ENCODE measurements at places on chromosomes 1 and 21. TPM values are rescaled to one million over a fixed set of nuclear protein-coding genes. Genes with fewer than 3 reads are reported as not detected.

The ARHGAP30 gene
- 0.55 TPM for total RNA-seq

DNA sequence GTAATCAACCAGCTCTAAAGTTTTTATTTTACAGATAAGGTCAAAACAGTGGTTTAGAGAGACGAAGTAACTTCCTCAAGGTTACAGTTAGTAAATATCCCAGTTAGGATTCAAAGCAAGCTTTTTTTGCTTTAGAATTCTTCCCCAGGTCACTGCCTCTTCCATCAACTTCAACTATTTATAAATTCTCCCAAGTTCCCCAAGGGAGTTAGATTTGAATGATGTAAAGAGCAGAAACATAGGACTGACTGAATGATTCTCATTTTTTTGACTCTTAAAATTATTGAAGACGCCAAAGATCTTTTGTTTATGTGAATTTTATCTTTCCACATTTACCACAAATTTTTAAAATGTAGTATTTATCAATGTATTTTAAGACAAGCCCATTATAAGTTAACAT is 4.1 kb downstream of the POGZ start:
- H3K4me1 ChIP-seq = peaks cover 12% of the 10 kb centered on the region
- no peak overlapping the region for H3K4me3 ChIP-seq
- H3K36me3 ChIP-seq = peaks cover 7% of the 10 kb centered on the region
- H3K27me3 ChIP-seq = no peaks in the 10 kb centered on the region

- DNase-seq = no peak
- H3K4me3 ChIP-seq = no peak overlapping the region
- H3K27ac ChIP-seq = no peak overlapping the region
Observed at GRCh38 chr21:14684071-14684470, 138.0 kb upstream of the SAMSN1 start.

- no peak for DNase-seq
- H3K27ac ChIP-seq = no peak overlapping the region
- no peaks in the 10 kb centered on the region for H3K27me3 ChIP-seq
Observed at GRCh38 chr1:107883562-107883961, 81.4 kb downstream of the VAV3 start.

DNA sequence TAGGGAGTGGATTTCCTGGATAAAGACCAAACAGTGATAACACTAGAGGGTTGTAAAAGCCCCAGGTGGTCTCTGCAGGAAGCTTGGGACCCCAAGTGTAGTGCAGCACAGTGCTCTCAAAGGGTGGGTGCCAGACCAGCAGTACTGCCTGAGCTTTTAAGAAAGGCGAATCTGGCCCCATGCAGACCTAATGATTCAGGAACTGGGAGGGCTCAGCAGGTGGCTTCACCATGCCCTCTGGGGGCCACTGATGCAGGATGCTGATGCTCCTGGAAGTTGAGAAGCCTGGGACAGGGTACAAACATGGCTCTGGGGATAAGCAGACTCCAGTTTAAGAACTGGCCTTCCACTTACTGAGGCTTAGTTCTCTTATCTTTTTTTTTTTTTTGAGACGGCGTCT is 29.1 kb upstream of the NEK2 start:
- H3K4me1 ChIP-seq = peaks cover 23% of the 10 kb centered on the region
- H3K4me3 ChIP-seq = no peak overlapping the region
- H3K27me3 ChIP-seq = no peaks in the 10 kb centered on the region

DNA sequence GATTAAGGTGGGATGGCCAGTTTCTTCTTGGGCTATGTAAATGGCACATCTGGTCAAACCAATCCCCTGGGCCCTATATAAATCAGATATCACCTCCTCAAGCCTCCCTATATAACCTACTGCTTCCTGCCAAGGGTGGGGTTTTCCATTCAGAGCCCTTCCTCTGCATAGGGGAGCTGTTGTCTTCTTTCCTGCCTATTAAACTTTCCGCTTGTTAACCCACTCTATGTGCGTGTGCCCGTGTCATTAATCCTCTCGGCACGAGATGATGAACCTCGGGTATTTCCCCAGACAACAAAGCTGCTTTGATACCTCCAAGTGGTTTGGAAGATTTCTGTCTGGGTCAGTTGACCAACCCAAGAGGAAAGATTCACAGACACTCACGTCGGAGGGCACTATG is 19.3 kb upstream of the SERTAD4 start:
- 0 out of 2 replicates have a peak, but pooled peaks cover 3% of the 10 kb centered on the region for H3K4me1 ChIP-seq
- H3K27ac ChIP-seq = no peak overlapping the region
- no peak for DNase-seq
- H3K36me3 ChIP-seq = no peaks in the 10 kb centered on the region
- H3K4me3 ChIP-seq = no peak overlapping the region

DNA sequence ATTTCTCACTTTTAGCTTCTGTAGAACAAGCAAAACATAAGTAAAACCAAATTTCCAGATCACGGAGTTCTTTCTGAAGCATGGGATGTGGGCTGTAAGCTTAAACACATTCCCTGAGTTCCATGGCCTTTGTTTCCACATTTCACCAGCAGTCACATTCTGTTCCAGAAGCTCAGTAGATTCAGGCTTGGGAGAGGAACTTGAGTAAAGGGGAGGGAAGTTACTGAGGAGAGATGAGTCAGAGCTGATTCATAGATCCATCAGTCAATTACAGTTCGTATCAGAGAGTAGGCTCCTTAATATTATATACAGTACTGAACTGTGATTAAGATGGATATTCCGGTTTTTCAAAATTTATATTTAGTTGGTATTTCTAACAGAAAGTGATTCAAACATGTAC is 614.3 kb downstream of the NCAM2 start:
- no peaks in the 10 kb centered on the region for H3K36me3 ChIP-seq
- no peaks in the 10 kb centered on the region for H3K4me1 ChIP-seq
- no peak overlapping the region for H3K27ac ChIP-seq
- no peak overlapping the region for H3K4me3 ChIP-seq

GRCh38 chr1:84502927-84503326 is 3.3 kb upstream of the SPATA1 start:
- H3K4me1 ChIP-seq = peaks cover 26% of the 10 kb centered on the region
- no peaks in the 10 kb centered on the region for H3K27me3 ChIP-seq
- H3K27ac ChIP-seq = no peak overlapping the region
- no peak for DNase-seq

Measured in PC-3 (cell line).